Hematopoietic multipotent progenitor cell treated with erythropoietin and hydrocortisone succinate and interleukin-3 and kit ligand, for 4 days (in vitro differentiated cells): ENCODE measurements at places on chromosomes 5 and 9.

DNA sequence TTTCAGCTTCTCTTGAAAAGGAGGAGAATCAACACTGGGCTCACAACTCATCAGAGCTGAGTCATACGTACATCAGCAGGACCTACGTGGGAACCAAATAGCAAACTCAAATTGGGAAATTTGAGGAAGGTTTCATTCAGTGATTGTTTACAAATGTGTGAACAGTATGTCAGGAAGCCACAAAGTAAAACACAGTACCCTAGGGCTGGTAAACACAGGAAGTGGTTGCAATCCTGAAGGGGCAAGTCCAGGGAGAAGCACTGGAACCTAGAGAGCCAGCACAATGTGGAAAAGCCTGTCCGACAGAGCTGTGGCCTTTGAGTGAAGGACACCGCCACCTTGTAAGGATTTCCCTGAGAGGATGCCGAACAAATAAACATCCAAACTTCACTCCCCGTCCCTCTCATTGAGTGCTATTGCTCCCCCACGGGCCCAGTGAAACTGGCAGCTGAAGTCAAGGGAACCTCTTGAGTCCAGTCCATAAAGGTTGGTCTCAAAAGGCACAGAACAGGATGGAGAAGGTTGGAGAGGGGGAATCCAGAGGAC, 26.7 kb upstream of the RICTOR start:
- no peak for DNase-seq

- DNase-seq = no peak
Observed at GRCh38 chr9:34233672-34234071, 54.8 kb downstream of the UBAP1 start.

DNA sequence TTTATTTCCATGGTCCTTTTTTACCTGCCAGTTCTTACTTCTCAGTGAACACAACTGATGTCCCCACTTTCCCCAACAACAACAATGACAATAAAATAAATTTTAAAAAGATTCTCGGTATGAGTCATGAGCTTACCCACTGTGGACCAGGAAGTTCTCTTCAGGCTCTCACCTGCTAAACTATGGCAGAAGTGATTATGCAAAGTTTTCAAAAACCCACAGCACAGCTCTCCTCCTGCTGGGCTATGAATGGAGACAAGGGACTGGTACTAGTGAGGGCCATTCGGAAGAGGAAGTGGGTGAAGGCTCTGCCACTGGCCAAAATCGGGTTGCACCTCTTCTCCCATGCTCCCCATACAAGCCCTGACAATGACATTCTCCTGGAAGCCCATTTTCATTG, 429.4 kb downstream of the PIK3R1 start:
- no peak for DNase-seq

DNA sequence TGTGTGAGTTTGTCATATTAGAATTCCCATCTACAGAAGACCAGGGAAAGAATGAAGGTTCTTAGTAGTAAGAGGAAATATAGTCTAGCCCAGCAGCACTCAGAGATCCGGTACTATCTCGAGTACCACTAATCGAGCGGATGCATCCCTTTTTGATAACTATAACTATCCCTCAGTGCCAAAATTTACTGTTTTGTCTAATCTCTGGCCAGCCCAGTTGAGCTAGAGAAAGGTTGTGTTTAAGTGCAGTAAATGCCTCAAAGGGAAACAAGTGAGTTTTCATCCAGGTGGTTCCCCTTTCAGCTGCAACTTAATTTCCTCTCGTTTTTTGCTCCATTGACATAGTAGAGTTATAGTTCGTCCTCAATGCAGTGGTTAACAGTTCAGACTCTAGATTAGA, 146.7 kb downstream of the GPBP1 start:
- peak; percentile 55 for DNase-seq

DNA sequence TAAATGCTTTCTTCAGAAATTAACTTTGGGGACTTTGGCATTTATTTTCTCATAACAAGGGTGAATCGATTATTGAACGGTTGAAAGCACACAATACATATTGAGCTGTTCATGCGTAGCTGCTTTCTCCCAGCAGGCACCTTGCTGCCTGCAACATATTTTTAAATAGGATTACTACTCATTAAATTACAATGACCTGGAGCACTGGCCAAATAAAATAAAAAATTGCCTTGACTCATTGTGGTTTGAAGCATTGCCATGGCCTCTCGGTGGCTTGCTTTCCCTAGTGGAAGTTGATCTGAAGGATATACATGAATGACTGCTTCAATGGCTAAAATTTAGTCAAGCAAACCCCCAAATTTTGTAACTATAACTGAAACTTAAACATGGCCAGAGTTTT, 181.6 kb upstream of the NUDT12 start:
- DNase-seq = no peak

DNA sequence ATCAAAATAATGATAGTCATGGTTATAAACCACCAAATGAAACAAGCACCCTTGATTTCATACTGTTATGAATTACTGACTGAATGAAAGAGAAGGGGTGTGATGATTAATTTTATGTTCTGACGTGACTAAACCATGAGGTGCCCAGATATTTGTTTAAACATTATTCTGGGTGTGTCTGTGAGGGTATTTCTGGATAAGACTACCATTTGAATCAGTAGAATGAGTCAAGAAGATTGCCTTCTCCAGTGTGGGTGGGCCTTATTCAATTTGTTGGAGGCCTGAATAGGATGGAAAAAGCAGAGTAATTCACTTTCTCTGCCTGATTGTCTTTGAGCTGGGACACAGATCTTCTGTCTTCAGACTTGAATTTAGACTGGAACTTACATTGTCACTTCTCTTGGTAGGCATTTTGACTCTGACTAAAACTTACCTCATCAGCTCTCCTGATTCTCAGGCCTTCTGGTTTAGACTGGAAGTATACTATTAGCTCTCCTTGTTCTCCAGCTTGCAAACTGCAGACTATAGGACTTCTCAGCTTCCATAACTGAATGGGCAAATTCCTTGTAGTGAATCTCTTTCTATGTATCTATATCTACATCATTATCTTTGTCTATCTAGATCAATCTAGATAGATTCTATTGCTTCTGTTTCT, 321.9 kb upstream of the TARS1 start:
- no peak for DNase-seq

GRCh38 chr5:54103871-54104270, 206.5 kb downstream of the ARL15 start:
- DNase-seq = no peak

DNA sequence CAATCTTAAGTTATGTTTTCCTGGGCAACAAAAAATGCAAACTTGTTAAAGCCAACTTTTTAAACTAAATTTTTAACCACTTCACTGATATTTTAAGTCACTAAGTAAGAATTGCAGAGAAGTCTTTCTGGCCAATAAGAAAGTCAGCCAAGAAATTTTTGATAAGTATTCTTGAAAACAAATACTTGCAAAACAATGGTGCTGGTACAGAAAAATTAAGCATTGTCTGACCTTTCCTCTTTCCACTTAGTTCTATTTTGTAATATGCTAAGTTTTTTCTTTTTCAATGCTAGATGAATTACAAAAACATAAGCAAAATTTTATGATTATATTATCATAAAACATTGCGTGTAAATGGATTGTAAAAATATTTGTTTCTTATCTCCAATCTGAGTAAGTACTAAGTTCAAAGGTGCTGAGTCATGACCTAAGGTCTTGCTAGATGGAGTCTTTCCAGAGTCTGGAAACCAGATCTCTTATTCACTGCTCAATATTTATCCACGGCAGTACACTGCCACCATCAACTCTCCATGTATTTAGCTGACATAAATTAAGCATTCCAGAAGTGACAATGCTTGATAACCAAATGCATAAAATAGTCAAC, 139.7 kb downstream of the MEF2C start:
- DNase-seq = peak; percentile 78

DNA sequence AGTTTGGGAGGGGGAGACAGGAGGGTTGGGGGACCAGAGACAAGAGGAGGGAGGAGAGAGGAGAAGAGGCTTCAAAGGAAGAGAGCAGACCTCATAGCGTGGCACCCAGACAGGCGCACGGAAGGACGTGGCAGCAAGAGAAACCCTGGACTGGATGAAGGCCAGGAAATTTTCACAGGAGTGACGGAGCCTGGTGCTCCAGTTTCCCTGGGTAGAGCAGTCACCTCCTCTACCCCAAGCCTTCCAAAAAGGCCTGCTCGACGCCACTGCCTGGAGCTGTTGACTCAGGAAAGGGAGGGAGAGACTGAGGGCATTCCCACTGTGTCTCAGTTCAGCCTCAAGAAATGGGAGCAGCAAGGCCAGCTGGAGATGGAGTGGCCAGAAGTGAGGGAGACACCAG, 19.3 kb downstream of the AK8 start:
- no peak for DNase-seq

GRCh38 chr5:18850216-18850615, 1137.8 kb downstream of the CDH18 start:
- no peak for DNase-seq

DNA sequence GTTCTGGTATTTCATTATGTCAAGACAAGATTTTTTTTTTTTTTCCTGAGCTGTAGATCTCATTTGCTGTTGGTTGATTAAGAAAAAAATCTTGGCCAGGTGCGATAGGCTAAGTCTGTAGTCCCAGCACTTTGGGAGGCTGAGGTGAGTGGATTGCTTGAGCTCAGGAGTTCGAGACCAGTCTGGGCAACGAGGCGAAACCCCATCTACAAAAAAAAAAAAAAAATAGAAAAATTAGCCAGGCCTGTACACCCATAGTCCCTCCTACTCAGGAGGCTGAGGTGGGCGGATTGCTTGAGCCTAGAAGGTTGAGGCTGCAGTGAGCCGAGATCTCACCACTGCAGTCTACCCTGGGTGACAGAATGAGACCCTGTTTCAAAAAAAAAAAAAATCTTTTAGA, 12.2 kb downstream of the CDC42SE2 start:
- DNase-seq = no peak

DNA sequence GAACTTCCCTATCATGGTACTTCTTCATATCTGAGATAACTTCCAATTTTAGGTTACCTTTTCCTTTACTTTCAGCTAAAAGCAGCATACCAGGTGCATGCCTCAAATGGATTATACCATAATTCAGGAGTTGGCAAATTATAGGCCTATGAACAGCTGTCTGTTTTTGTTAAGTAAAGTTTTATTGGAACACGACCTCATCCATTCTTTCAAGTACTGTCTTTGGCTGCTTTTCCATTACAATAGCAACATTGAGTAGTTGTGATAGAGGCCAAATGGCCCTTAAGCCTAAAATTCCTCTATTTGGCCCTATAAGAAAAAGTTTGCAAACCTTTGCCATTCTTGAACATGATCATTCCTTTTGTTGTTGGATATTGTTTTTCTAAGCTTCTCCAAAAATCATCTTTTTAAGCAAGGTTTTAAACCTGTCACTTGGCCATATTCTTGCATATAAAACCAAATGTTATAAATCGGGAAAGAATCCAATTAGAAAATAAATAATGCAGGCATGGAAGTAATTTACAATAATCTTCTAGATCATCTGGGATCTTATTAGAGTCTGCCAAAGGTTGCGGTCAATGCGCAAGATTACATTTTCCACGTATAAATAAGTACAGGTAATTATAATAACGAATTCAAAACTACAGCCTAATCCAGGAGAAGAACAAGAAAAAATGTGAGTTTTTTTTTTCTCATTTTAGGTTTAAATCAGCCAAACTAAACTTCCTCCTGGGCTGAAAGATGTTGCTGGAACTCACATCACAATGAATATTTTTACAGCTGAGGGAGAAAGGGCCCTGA, 226.5 kb upstream of the ANKRD55 start:
- DNase-seq = no peak

- peak; percentile 38 for DNase-seq
Observed at GRCh38 chr5:20340126-20340525, 352.1 kb upstream of the CDH18 start.

DNA sequence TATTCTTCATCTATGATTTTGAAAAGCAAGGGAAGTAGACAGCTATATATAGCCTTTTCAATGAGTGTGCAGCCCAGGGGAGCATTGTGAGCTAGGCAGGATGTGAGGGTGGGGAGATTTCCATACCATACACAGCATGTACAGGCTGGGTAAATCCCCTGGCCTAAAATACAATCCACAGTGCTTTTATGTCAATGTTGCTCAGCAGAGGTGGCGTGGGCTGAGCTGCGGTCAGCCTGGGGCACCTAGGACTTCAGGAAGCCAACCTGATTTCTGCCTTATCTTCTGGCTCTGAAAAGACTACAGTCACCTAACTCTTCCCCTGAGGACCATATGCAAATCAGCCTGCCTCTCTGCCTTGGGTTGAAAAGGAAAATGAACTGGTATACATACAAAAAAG, 6.3 kb upstream of the GARIN3 start:
- DNase-seq = no peak

- DNase-seq = no peak
Observed at GRCh38 chr9:31848505-31849285, 535.7 kb upstream of the ACO1 start.

DNA sequence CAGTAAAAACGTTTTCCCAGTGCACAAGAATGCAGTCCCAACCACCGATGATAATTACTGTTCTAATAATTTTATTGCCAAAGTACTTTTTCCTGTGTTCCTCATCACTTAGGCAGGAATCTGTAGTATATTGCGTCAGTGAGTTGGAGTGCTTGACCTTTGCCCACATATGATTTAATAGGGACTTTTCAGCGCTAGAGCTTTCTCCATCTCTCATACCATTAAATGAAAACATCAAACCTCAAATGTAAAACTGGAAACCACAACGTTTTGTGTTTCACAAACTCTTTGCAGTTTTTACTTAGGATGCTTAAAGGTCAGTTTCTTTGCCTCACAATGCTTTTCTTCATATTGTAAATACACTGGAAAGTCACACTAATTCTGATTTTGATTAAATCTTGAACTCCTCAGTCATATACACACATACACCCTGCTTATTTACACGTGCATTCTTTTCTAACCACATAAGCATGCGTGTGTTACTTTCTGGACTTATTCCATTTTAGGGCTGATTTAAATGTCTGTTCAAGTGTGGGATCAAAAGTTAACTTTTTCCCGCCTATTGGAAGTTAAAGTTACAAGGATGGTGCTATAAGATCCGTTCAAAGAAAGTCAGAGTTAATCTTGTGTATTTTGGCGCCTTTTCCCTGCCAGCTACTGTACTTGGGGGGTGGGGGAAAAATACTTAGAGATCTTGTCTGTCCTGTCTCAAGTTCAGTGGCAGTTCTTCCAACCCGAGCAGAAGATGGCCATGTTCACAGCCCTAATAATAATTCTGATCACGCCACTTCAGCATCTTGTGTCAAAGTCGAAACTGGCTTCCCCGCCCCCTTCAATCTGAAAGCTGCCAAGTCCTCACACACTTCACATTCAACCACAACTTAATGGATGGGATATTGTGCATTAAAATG, 6.6 kb upstream of the NFIB start:
- no peak for DNase-seq

- DNase-seq = no peak
Observed at GRCh38 chr9:128523199-128523925, 18.8 kb downstream of the GLE1 start.

DNA sequence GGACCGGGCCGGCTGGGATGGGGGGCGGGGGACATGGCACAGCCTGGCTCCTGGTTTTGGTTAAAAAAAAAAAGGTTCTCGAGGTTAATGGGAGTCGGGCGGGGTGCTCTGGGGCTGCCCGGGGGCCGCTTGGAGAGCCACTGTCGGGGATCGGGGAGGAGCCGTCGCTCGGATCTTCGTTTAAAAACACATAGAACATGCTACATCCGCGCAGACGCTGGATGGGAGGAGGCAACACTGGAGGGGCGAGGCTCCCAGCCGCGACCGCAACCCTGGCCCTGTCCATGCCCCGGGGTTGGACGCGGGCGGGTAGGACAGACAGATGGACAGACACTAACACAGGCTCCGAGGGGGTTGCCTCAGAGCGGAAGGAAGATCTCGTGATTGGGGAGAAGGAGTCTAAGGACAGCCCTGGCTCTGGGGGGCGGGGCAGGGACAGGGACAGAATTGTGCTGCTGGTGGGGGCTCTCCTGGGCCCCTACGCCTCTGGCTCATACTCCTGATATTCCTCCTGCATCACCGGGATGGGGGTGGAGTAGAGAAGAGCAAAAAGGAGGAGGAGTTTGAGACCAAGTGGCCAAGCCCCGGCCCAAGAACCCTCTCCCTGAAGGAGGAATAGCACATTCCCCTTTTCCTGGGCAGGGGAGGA, 9.9 kb downstream of the SNCB start:
- DNase-seq = peak; percentile 64
